ENCODE measurements at places on chromosomes 3 and 15.
A peak's percentile ranks its signal among the peaks of the same experiment; 100 is the strongest.

- H3K4me1 ChIP-seq: no peaks in the 10 kb centered on the region
- peaks cover 12% of the 10 kb centered on the region for H3K36me3 ChIP-seq
- H3K4me3 ChIP-seq: no peak overlapping the region
- no peaks in the 10 kb centered on the region for H3K27me3 ChIP-seq
- DNase-seq: peak; percentile 3
- H3K27ac ChIP-seq: no peak overlapping the region
These were observed 34.8 kb downstream of the COMMD2 start for GRCh38 chr3:149717391-149718056.

DNA sequence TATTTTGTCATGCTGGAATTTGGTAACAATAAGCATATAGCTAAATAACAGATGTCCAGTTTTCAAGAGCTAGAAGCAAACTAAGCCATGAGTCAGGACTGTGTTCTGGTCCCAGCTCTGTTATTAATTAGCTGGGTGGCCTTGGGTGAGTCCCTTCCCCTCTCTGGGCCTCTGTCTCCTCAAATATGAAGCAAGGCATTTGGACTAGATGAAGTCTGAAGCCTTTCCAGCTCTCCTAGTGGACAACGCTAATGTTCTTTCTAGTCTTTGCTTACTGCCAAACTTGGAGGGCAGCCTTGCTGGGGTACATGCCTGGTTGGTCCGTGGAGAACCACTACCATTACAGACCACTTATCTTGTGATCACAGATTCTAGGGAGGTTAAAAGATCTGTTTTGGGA lies 127.6 kb downstream of the DUT start:
- no peaks in the 10 kb centered on the region for H3K36me3 ChIP-seq
- H3K4me3 ChIP-seq: no peak overlapping the region
- H3K27me3 ChIP-seq: no peaks in the 10 kb centered on the region

DNA sequence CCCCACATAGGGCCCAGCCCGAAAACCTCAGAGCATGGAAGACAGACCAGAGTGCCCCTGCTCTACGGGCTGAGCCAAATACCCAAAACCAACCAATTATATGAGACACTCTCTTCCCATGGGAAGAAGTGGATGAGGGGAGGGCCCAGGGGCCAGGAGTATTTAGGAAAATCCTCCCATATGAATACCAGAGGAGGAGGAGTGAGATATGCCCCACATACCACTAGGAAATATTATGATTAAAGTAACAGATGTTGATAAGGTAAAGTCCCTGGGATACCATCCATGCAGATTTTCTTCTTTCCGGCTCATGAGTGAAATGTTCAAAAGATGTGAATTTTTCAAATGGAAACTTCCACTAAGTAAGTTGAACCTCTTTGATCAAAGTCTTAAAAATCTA lies 50.4 kb downstream of the MESD start:
- H3K27me3 ChIP-seq: no peaks in the 10 kb centered on the region
- no peak overlapping the region for H3K4me3 ChIP-seq
- peaks cover 58% of the 10 kb centered on the region for H3K36me3 ChIP-seq
- no peak for DNase-seq

GRCh38 chr3:16059711-16060357 lies 114.6 kb upstream of the GALNT15 start:
- H3K27ac ChIP-seq: no peak overlapping the region
- H3K27me3 ChIP-seq: no peaks in the 10 kb centered on the region
- no peak for DNase-seq
- H3K4me3 ChIP-seq: no peak overlapping the region
- no peaks in the 10 kb centered on the region for H3K36me3 ChIP-seq

GRCh38 chr3:16369276-16369675 lies 104.3 kb downstream of the OXNAD1 start:
- no peak overlapping the region for H3K4me3 ChIP-seq
- no peaks in the 10 kb centered on the region for H3K27me3 ChIP-seq
- peaks cover 95% of the 10 kb centered on the region for H3K4me1 ChIP-seq
- no peak for DNase-seq
- peak overlapping the region; percentile 96 for H3K27ac ChIP-seq

GRCh38 chr3:44419116-44419922 lies 58.2 kb downstream of the ZNF445 start:
- H3K4me1 ChIP-seq: no peaks in the 10 kb centered on the region
- H3K36me3 ChIP-seq: no peaks in the 10 kb centered on the region
- H3K4me3 ChIP-seq: no peak overlapping the region

GRCh38 chr3:127849368-127849767 lies 27.1 kb upstream of the MGLL start:
- H3K27me3 ChIP-seq: peaks cover 11% of the 10 kb centered on the region
- no peak overlapping the region for H3K4me3 ChIP-seq
- no peak for DNase-seq
- no peak overlapping the region for H3K27ac ChIP-seq
- peaks cover 12% of the 10 kb centered on the region for H3K4me1 ChIP-seq

- H3K27me3 ChIP-seq: peaks cover 16% of the 10 kb centered on the region
- H3K4me1 ChIP-seq: no peaks in the 10 kb centered on the region
- no peak for DNase-seq
- no peaks in the 10 kb centered on the region for H3K36me3 ChIP-seq
- H3K27ac ChIP-seq: no peak overlapping the region
- H3K4me3 ChIP-seq: no peak overlapping the region
These were observed 6.5 kb downstream of the CHST13 start for GRCh38 chr3:126530171-126531050.

GRCh38 chr3:127462111-127462655 lies 128.3 kb downstream of the TPRA1 start:
- no peak for DNase-seq
- no peak overlapping the region for H3K27ac ChIP-seq
- no peak overlapping the region for H3K4me3 ChIP-seq
- no peaks in the 10 kb centered on the region for H3K36me3 ChIP-seq

DNA sequence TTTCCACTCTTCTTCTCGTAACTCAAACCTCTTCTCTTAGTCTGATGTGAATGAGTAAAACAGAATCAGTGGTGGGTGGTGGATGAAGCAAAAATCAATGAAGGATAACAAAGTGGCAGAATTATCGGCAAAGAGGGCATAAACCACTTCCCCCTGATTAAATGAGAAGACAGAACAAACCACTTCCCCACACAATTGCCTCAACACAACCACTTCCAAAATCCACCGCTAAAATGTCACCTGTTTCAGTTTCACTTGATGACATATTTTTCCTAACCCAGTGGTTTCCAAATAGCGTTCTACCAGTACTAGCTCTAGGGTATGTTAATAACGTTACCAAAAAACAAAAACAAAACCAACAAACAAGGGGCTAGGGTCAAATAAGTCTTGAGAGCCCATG lies 478.7 kb upstream of the WNT5A start:
- no peaks in the 10 kb centered on the region for H3K27me3 ChIP-seq
- peak; percentile 12 for DNase-seq
- H3K27ac ChIP-seq: peak overlapping the region; percentile 82
- peaks cover 3% of the 10 kb centered on the region for H3K4me1 ChIP-seq
- H3K4me3 ChIP-seq: no peak overlapping the region
- H3K36me3 ChIP-seq: no peaks in the 10 kb centered on the region

DNA sequence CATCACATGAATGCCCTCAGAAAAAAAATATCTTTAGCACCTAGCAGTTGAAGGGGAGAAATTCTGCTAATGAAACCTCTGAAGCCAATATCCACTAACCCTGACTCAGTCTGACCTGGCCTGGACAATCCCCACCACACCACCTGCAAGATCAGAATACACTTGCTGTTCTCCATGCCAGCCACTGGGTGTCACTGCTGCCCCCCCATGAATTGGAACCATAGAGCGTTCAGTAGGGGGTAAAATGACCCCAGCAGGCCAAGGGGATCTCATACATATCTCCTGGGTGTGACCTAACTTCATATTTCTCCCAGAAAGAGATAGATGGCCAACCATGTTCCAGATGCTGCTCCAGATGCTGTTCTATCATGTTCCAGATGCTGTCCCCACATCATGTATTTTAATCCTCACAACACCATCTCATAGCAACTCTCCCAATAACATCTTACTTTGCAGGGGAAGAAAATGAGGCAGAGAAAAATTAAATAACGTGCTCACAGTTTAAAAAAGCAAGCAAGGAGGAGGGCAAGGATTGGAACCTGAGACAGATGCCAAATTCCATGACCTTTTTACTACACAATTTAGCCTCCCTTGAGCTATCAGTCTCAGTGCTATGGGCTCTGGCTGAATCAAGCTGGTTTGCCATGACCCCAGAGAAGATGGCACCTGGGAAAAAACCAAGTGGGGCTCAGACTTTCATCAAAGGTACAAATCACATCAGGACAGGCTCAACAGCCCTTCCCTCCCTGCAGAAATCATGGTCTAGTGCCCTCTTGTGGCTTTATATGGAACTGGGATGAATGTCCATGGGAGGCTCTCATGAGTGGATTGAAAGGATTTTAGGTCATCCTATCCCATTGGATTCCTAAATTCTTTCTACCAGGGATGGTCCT lies 12.4 kb downstream of the NTRK3 start:
- no peak overlapping the region for H3K27ac ChIP-seq
- no peaks in the 10 kb centered on the region for H3K36me3 ChIP-seq
- H3K27me3 ChIP-seq: peaks cover 37% of the 10 kb centered on the region

- no peak overlapping the region for H3K4me3 ChIP-seq
- DNase-seq: no peak
- H3K27me3 ChIP-seq: no peaks in the 10 kb centered on the region
- H3K4me1 ChIP-seq: peaks cover 37% of the 10 kb centered on the region
These were observed 440.9 kb downstream of the FOXP1 start for GRCh38 chr3:71142441-71143161.

- no peaks in the 10 kb centered on the region for H3K27me3 ChIP-seq
- no peak for DNase-seq
- no peaks in the 10 kb centered on the region for H3K36me3 ChIP-seq
These were observed 1036.6 kb downstream of the NTRK3 start for GRCh38 chr15:87219650-87220615.

- no peak overlapping the region for H3K4me3 ChIP-seq
- H3K27ac ChIP-seq: no peak overlapping the region
- no peak for DNase-seq
- H3K36me3 ChIP-seq: peaks cover 5% of the 10 kb centered on the region
- peaks cover 72% of the 10 kb centered on the region for H3K4me1 ChIP-seq
These were observed 40.9 kb downstream of the AKAP13 start for GRCh38 chr15:85421116-85421925.

DNA sequence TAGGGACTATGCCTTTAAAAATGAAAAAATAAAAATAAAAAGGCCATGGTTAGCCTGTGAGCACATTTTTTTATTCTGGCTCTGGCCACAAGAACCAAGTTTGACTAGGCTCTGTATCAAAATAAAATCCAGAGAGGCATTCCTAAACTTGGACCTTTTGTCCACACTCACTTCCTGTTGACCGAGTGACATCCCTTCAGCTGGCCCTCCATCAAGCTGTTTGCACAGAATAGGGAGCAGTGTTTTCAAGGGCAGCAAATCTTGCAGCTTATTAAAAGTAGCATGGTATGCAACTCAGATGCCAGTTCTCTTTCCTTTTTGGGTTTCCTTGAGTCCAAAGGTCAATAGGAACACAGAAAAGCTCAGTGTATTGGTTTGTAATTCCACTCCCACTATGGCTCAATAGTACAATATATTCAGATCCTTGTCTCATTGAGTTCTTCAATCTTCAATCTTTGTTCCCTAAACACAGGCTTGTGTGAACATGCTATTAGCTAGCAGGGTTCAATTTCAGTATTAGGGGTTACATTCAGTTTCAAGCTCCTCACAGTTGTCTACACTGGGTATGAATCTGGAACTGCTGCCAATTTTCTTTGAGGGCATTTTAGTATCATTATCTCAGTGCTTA lies 244.5 kb downstream of the RBMS3 start:
- DNase-seq: no peak
- H3K27me3 ChIP-seq: no peaks in the 10 kb centered on the region
- H3K4me3 ChIP-seq: no peak overlapping the region
- no peaks in the 10 kb centered on the region for H3K4me1 ChIP-seq
- H3K27ac ChIP-seq: no peak overlapping the region

DNA sequence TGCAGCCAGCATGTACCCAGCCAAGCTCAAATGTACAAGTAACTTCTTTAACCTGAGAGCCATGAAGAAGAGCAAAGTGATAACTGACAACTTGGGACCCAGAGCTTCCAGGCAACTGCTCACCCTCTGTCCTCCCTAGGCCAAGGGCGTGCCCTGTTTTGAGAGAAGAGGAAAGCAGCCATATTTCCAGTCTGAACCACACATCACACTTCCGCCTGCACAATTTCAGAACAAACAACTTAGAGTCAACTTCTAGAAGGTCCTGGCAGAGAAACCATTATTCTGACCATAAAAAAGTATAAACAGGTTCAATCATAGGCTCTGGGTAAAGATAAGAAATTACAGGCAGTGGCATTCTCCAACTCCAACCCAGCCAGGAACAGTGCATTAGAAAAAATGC lies 50.1 kb downstream of the ITGB5 start:
- no peak overlapping the region for H3K4me3 ChIP-seq
- no peak overlapping the region for H3K27ac ChIP-seq
- H3K4me1 ChIP-seq: peaks cover 13% of the 10 kb centered on the region
- no peak for DNase-seq
- peaks cover 51% of the 10 kb centered on the region for H3K27me3 ChIP-seq
